M059J (cell line): ENCODE measurements at places on chromosomes 12 and 14.
A peak's percentile ranks its signal among the peaks of the same experiment; 100 is the strongest.

- DNase-seq: no peak
These were observed 37.4 kb upstream of the OVCH1 start for GRCh38 chr12:29534935-29535334.

- DNase-seq: peak; percentile 7
These were observed 15.2 kb downstream of the FGFR1OP2 start for GRCh38 chr12:26953447-26953846.

DNA sequence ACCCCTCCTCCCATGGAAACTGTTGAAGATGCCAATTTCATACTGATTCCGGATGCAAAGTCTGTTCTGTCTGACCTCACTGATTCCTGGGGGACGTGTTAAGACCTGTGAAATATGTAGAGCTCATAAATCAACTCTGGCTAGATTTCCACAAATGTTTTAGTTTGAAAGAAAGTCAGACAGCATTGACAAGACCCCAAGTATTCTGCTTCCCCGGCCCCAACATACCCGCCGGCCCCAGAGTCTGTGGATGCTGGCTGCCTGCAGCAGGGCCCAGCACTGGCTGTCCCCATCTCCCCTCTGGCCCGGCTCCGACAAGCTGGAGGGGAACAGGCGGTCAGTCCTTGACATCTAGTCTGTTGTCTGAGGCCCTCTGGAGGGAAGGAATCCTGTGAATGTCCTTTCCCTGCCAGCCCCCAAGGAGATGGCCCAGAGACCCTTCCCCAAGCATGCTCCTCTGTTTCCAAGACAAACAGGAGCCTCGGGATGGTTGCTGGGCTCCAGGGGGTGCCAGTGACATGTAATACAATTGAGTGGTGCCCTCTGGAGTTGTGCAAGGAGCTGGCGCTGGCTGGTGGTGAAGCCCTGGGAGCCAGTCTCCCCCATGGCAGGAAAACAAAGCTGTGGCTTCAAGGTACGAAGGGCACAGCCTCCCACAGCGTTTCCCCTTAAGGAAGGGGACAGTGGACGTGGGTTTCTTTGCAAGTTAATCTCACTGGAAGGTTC is 22.3 kb downstream of the FBLN5 start:
- no peak for DNase-seq

DNA sequence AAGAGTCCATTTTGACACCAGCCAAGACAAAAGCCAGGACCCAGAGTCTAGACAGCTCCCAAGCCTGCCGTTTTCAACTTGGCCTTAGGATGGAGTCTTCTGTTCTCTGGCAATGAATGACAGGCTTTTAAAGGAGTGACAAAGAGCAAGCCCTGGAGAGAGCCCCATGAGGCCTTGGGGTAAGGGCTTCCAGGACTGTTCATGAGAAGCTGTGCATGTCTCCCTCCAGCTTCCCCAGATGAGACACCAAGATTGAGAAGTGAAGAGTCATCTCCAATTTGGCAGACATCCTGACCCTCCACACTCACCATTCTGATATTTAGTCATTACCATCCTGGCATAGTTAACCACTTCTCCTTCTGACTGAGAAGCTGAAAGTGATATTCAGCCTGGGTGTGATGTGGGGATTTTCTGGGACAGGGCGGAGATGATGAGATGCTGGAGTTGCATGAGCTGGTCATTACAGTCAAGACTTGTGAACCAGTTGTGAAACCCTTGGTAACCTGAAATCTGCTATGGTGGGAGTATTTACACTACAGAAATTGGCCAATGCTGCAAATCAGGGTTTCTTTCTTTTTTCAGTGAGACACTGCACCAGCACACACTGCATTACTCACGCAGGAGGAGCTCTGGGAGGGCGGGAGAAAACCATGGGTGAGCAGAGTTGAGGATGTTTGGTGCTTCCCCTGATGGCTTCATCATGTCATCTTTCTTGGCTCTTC is 77.8 kb downstream of the VCPKMT start:
- peak; percentile 99 for DNase-seq

DNA sequence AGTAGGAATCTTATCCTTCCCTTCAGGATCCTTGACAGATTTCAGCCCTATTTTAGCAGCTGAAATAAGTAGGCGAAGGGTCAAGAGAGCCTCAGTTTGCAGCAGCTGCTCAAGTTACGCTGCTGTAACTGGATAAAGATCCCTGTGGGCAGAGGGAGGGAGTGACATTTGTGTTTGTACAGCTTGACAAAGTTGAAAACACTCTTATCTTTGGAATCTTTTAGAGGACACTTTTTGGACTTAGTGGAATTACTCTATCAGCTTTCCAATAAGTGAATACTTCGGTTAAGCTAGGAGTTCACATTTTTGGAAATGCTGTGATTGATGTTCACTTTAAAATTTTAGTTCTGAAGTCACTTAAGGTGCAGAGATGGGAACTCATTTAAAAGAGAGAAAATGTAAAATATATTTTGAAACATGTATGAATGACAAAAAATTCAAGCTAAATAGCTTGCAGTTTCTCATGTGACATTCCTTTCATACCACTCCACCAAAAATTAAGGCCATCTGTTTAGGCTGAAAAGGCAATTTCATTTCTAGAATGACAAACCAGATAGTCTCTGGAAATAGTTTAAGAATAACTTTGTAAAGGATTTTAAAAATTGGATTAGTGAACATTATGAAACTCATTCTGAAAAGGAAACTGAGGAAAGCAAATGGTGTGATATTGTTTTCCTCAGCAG is 55.2 kb downstream of the SLC38A4 start:
- DNase-seq: peak; percentile 55

DNA sequence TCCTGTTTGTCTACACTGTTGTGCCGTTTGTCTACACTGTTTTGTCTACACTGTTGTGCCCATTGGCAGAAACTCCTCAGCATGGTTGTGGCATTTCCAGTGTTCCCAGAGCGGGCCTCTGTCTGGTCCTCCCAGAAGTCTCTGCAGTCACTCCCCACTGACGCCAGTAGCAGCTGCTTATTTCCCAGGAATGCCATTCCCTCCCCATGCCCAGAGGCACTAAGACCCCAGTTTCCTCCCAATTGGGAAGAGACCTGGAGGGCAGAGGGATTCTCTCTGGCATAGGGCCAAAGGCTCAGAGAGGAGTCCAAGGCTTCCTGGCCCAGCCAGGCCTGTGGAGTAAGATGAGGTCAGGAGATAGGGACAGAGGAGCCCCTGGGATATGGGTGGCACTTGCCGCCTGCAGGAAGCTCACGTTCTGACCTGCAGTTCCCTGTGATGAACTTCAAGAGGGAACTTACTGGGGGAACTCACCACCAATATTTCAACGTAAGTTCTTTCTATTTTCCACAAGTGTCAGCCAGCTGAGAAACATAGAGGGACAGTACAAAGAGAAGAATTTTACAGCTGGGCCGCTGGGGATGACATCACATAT is 69.1 kb downstream of the TNFAIP2 start:
- no peak for DNase-seq

- peak; percentile 66 for DNase-seq
These were observed 265.7 kb downstream of the AKAP6 start for GRCh38 chr14:32594766-32595165.

DNA sequence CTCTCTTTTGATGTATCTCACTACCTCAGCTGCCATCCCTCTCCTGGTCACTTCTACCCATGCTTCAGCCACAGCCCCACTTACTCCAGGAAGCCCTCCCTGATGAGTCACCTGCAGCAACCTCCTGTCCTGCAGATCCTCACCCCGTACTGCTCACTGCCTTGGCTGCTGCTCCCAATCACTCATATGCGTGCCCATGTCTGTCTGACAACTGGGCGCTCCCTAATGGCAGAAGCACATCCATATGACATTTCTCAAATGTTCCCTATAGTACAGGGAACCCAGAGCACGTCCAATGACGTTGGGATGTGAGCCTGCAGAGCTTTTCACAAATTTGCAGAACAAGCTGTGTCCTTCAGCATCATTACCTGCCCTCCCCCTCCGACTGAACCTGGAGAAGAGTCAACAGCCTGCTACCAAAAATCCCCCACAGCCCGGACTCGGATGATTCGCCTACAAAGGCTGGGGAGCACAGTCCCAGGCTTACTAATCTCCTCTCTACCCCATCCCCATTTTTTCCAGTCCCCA is 90.0 kb downstream of the SINHCAF start:
- DNase-seq: peak; percentile 7

DNA sequence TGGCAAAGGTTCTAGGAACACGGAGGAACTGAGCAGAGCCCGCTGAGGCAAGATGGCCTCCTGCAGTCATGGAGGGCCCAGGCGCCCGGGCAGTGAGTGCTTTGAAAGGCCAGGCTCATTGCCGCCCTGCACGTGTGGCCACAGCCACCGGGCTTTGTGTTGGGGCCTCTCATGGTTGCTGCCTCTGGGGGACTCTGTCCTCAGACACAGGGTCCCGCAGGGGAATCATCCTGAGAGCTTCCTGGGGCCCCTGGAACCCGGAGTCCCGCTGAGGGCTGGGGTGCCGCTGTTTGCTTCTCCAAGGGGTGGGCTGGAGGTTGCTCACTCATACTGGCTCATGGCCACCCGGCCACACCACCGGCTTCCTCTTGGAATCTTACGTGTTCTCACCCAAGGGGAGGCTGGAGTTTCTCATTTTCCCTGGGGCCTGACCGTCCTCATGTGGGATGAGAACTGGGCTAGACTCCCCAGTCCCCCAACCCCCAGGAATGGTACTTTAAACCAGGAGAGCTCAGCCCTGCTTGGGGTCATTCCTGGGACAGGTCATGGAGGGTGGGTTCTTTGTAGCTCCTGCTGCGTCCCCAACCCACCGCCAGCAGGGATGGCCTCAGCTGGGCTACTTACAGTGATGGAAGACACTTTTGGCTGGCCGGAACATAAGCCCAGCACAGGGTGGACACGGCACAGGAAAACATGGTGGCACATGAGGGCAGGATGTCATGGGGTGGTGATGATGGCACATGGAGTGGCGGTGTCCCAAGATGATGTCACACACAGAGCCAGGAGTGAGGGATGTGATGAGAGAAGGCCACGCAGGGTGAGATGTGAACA is 21.1 kb upstream of the LRTM2 start:
- no peak for DNase-seq

DNA sequence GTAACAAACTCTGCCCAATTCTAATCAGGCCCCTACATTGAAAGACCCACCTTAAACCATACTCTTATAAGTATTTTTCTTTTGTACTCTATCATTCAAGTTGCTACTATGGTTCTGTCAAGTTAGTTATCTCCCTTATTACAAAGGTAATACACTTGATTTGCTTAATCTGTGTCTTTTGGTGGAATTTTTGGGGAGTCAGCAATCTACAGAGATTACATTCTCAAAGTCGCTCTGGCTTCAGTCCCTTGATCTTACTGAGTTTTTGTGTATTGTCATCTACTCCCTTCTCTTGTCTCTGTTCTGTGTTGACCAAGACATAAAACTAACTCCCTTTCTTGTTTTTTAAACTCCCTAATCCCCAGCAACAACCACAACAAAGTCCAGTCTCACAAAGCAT is 353.1 kb downstream of the LRIG3 start:
- DNase-seq: no peak

DNA sequence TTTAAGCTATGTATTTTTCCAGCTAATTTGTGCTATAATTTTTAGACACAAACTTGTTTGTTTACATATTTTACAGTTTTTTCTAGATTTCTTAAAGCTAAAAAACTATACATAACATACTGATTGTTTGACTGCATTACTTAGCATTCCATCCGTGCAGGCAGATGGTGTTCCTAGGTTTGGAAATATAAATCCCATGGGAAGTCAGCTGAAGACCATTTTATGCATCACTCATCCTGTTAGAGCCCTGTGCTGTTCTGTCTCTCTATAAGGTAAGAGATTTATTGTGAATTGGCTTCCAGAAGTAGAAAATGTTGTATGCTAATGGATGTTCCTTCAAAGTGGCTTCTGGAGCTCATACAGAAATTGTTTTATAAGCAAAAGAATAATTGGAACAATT is 31.1 kb downstream of the RMST start:
- DNase-seq: no peak

GRCh38 chr12:92434607-92435025 is 268.2 kb upstream of the PLEKHG7 start:
- DNase-seq: no peak

DNA sequence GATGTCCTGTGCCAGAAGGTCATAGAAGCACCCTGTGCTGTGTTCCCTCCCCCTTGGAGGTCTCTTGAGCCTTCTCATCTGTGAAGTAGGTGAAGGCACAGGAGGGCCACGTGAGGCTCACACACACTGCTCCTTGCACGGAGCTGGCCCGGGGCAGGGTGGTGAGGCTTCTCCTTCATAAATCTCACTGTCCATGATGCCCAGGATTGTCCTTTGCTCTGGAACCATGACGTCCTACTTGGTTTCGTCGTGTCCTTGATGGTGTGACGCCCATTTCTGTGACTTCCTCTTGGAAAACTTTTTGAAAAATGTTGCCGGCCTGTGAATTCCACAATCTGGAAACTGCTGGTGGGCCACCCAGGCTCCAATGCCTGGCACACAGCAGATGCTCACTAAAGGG is 34.4 kb downstream of the SH2B3 start:
- DNase-seq: no peak

DNA sequence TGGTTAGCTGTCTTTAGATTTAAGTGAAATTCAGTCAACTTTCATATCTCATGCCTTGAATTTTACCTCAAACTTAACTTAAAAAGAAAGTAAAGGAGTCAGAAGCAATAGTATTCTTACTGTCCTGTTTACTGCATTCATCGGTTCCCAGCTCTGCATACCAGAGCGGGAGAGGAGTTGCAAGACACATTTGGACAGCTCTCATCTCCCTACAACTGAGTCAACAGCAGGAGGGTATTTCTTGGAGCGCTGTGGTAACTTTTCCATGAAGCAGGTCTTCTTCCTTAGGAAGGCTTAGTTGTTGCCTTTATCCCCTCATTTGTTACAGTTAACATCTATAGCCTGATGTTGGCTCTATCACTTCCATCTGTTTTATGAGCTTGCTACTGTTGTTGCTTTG is 65.1 kb downstream of the TRMT5 start:
- no peak for DNase-seq

DNA sequence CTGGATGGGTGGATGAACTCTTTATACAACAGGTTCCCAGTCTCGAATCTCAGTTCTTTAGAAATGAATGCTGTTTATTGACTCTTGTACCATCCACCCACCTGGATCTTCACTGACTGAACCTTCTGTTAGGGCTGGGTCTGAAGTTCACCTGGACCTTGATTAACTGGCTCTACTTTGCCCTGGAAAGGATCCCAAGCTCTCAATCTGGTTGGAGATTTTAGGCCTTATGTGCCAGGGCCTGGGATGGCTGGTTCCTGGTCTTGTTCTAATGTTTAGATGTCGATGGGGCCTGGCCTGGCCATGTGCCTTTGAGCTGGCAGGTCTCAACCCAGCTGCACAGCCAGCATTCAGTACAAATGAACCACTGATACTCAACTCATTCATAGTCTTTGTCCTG is 76.5 kb upstream of the MED13L start:
- no peak for DNase-seq
